Astrocyte of the hippocampus (primary cell): ENCODE measurements at places on chromosomes 2 and 18.

GRCh38 chr2:192735447-192735846 lies 540.7 kb upstream of the TMEFF2 start:
- DNase-seq: no peak

DNA sequence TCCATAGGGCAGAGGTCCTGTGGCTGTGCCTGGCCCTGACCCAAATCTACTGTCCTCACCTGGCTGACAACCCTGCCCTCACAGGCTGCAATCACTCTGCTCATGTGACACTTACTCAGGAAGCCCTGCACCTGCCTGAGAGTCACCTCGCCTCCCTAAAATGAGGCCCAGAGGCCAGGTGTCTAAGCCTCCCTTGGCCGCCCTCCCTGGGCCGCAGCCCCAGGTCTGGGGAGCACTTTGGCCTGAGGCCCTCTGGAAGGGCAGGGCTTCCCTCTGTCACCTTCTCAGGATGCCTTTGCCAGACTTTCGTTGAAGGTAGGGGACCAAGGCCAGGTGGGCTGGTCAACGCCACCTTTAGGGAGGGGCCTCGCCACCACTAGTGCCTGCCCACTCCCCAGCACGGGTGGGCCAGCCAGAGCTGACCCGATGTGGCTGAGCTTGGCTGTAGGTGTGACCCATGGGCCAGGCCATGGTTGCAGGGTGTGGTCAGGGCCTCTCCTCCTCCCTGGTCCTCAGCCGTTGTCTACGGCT lies 6.1 kb upstream of the GPC1 start:
- no peak for DNase-seq

DNA sequence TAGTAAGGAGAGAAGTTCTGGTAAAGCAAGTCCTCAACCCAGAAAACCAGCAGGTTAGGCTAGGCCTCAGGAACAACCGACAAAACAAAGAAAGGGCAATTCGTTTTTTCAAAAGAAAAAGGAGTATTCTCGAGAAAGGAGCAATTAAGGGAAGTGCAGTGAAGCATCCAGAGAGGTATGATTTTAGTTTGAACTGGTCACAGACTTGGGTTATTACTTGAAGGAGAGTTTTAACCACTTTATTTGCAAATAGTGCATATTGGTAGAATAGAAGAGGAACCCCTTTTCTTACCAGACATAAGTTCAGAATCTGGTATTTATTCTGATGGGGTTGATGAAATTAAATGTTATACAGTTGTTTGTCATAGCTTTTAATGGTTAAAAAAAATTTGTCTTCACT lies 110.0 kb upstream of the GCFC2 start:
- DNase-seq: no peak

- no peak for DNase-seq
These were observed 99.5 kb downstream of the RBMS1 start for GRCh38 chr2:160394153-160394552.

GRCh38 chr2:227035711-227036367 lies 128.2 kb downstream of the COL4A4 start:
- peak; percentile 4 for DNase-seq

DNA sequence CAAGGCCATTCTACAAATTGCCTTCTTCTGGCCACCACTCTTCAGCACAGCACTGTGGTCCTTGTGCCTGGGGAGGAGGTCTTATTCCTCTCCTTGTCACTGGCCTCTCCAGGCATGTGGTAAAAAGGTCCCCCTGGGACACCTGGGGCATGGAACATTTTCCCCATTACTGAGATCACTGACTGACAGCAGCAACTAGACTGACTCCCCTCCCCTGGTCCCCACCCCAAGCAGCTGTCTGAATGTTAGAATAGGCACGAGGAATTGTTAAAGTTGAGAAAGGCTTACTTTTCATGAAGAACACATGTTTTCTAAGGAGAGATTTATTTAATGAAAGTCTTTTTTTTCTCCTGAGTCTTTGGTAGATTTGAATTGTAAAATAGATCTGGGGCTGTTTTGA lies 39.5 kb upstream of the RTN4 start:
- no peak for DNase-seq

GRCh38 chr18:3675446-3675845 lies 225.5 kb downstream of the TGIF1 start:
- DNase-seq: peak; percentile 67

- DNase-seq: peak; percentile 12
These were observed 52.0 kb downstream of the TEKT4 start for GRCh38 chr2:94923196-94923595.

GRCh38 chr2:239726631-239727181 lies 298.4 kb downstream of the NDUFA10 start:
- DNase-seq: no peak

GRCh38 chr2:30305235-30305634 lies 73.9 kb downstream of the LBH start:
- no peak for DNase-seq

DNA sequence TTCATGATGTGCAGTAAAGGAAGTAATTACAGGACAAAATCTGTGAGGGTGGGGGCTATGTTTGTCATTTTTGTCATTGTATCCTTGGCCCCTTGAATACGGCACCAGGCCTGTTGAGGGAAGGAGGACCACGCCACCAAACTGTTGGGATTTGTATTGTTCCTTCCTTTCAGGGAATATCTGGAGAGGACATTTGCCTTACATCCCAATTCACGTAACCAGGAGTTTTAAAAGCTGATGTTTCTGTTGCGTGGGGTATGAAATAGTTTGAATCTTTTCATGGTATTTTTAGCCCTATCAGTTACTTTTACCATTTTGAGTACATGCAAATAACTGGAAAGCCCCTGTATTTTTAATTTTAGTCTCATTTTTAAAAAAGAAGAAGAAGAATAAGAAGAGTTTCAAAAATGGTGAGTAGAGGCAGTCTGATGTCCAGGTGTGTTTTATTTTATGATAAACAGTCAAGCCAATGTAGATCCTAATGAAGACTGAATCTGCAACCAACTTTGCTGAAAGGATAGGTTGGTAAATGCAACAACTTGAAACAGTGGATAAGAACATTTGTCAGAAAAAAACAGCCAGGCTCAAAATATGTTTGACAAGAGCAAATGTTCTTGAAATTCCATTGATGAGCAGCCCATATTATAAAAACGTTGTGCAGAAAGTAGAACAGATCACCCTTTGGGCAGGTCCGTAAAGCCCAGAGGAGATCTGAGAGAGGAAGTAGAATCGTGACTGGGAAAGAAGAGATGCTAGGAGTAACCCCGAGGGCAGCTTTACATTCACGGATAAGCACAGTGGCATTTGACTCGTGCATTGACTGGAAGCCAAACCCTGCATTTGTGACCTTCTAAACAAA lies 54.5 kb downstream of the RASGRP3 start:
- no peak for DNase-seq

DNA sequence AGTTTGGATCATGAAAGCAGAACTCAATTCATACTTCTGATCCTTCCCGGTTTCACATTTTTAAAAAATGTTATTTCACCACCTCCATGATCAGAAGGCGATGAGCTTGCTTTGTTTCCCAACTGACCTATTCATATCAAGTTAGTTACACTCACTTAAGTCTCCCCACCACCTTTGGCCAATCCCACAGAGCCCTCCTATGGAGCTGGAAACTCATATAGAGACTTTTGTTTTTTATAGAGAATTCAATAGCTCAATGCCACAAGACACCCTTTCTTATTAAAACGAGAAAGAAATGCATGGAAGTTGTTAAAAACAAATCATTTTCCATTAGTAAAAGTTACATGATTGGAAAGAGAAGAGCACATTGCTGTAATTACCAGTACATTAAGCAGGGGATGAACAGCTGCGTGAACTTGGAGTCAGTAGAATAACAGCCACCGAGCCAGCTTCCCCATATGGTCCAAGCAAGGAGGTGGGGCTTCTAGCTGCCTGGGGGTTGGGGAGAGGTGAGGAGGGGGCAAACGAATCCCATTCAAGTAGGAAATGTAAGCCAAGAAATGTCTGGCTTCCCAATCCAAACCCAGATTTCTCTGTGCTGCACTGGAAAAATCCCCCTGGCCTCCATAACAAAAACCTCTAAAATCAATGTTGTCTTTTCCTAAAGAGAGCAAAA lies 614.5 kb downstream of the IRS1 start:
- no peak for DNase-seq

GRCh38 chr2:125224830-125225229 lies 1199.7 kb downstream of the CNTNAP5 start:
- no peak for DNase-seq

GRCh38 chr2:69641887-69642708 lies 1.4 kb downstream of the AAK1 start:
- DNase-seq: no peak

GRCh38 chr18:68826121-68826520 lies 28.2 kb downstream of the CCDC102B start:
- peak; percentile 27 for DNase-seq

DNA sequence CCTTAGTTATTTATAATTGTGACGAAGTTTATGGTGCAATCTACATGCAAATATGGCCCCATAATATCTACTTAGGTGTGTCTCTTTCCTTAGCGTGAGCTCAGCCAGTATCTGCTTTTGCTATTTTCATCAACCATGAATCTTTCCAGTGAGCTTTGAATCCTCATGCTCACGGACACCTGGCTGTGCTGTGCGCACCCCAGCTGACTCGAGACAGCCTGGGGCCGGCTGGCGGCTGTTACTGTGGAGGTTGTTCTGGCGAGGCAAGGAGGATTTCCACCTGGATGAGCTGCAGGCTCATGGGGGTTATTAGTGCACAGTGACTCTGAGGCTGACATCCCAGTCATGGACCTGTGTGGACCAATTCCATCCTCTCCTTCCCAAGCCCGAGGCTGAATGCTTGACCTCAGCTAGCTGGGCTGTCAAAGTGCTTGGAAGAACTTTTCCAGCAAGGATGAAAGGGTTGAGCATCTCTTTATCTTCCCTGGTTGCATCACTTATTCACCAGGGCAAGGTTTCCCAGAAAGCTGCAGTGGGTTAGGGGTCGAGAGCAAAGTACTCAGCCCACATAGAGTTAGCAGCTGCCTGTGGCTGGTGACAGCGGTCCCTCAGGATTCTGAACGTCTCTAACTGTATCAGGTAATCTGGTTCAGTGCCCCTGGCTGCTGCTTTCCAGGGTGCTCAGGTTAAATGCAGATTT lies 141.7 kb downstream of the ARL4C start:
- DNase-seq: no peak

- DNase-seq: no peak
These were observed 3.9 kb downstream of the TIMM21 start for GRCh38 chr18:74152270-74152669.

DNA sequence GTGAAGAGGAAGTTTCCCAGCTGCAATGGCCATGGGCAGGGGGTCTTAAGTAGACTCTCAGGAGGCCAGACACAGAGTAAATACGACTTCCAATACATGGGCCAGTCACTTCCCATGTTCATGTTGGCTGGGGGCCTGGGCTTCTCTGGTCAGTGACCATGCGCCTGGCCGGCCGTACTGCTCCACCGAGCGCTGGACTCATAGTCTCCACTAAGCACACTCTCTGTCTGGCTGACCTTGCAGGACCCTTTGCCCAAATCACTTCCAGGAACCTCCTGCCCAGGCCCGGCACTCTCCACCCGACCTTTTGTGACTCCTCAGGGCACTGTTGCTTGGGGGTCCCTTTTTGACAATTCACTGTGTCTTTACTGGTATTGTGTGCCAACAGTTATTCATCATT lies 69.3 kb downstream of the SOWAHC start:
- no peak for DNase-seq

DNA sequence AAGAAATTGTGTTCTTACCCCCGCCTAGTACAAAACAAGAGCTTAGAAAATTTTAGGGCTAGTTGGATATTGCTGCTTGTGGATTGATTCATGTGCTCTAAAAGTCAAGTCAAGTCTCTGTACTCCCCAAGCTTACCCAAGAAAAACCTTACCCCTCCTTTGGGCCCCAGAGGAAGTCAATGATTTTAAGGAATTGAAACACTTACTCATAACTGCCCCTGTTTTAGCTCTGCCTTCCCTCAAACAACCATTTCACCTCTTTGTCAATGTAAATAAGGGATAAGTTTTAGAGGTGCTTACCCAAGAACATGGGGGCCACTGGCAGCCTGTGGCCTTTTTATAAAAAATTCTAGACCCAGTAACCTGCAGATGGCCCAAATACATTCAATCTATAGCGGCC lies 136.6 kb upstream of the RMP24 start:
- DNase-seq: no peak

DNA sequence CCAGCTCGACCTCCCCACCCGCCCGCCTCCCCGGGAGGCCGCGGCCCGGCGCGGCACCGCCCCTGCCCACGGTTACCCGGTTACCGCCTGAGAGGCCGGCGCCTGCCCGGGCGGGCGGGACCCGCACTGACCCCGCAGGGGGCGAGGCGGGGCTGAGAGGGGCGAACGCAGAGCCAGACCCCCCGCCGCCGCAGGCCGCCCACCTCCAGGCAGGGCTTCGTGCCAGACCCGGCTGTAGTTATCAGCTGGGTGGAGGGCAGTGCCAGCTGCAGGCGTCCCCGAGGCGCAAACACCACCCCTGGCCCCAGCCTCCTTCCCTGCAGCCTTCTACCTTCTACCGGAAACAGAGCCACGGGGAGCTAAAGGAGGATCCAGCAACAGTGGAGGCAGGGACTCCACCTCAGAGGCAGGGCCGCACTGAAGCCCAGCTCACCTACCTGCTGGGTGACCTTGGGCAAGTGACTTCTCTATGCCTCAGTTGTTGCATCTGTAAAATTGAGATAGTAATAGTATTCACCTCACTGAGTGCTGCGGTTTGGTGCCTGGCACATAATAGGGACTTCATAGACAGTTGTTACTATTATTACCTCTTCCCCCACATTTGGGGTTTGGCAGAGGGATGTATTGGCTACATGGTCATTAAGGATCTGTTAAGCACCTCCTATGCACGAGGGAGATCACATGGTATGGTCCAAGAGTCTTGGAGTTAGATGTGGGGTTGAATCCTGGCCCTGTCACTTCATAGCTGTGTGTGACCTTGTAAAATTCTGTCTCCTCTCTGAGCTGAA lies 231.6 kb upstream of the SMAD2 start:
- DNase-seq: peak; percentile 7

DNA sequence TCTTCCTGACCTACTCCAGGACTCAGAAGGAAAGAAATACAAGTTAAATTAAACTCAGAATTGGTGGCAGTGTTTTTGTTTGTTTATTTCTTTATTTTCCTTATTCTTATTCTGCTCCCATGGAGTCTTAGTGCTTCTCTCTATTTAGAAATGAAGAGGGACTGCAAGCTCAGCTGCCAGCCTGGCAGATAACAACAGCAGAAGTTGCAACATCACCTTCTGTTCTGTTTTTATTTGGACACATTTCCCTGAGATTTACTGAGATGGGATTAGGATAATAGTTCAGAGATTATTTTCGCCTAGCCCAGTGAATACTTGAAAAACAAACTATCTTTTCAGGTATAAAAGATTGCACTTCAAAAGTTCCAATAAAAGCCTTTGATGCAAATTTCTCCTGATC lies 70.4 kb upstream of the DTNA start:
- DNase-seq: no peak

DNA sequence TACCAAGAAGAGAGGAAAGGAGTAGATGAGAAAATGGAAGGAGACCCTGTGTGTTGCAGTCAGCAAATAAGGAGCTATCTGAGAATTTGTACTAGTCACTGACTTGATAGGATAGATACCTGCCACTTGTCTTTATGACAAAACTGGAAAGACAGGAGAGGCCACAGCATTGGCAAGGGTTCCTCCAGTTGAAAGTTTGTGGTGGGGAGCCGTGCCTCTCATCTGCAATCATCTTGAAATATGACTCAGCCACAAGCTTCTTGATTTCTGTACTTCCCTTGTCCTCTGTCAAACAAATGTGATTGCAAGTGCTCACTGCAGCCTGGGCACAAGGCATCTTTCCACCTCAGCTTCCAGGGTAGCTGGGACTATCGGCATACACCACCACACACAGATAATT lies 99.1 kb downstream of the GREB1L start:
- DNase-seq: no peak
